ENCODE measurements at places on chromosomes 1 and 21.

DNA sequence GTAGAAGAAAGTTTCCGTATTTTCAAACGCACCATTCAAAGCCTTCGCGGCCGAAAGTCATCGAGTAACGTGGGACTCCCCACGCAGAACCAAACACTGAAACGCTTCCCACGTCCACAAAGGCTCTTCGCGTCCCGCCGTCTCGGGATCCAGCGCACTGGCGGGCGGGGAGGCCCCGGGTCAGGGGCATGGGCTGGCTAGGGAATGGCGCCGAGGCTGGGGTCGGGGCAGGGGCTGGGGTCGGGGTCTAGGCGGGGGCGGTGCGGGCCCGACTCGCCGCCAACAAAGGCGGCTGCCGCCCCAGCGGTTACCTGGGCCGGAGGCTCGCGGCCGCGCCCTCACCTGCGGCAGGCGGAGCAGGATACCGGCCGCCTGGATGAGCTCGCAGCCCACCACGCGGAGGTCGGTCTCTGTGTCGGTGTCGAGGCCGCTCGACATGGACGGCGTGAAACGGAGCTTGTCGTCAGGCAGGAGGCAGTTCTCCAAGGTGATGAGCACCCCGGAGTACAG is 403 bp downstream of the CCNL2 start:
- DNase-seq = no peak

- no peak for DNase-seq
Measured at GRCh38 chr1:173258479-173259264, 51.5 kb upstream of the TNFSF4 start.

- DNase-seq = no peak
Measured at GRCh38 chr1:230548357-230548756, 93.9 kb upstream of the COG2 start.

DNA sequence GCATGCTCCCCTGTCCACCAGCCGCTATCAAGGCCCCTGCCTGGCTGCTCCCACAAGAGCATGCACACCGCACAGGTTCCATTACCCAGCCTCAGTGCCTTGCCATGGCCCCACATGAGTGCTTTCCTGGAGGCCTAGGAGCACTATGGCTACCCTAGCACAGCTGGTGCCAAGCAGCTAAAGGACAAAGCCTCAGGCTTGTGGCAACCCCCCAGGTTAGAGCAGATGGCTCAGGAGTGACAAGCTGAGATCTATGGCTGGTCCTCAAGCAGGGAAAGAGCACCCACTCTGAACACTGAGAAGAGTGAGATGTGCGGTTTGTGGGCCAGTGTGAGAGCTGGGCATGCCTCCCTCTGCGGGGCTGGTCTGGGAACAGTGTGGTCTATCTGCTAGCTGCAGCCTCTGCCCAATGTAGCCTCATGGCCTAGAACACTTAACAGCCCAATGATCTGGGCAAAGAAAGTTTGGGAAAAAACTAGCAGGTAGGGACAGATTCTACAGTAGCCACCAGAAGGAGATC is 129.8 kb downstream of the VAV3 start:
- DNase-seq = no peak

GRCh38 chr1:202009326-202010179 is 834 bp upstream of the ELF3 start:
- peak; percentile 55 for DNase-seq

- no peak for DNase-seq
Measured at GRCh38 chr1:164834641-164835040, 275.7 kb downstream of the PBX1 start.

- no peak for DNase-seq
Measured at GRCh38 chr1:201565024-201565730, 26.2 kb downstream of the NAV1 start.

DNA sequence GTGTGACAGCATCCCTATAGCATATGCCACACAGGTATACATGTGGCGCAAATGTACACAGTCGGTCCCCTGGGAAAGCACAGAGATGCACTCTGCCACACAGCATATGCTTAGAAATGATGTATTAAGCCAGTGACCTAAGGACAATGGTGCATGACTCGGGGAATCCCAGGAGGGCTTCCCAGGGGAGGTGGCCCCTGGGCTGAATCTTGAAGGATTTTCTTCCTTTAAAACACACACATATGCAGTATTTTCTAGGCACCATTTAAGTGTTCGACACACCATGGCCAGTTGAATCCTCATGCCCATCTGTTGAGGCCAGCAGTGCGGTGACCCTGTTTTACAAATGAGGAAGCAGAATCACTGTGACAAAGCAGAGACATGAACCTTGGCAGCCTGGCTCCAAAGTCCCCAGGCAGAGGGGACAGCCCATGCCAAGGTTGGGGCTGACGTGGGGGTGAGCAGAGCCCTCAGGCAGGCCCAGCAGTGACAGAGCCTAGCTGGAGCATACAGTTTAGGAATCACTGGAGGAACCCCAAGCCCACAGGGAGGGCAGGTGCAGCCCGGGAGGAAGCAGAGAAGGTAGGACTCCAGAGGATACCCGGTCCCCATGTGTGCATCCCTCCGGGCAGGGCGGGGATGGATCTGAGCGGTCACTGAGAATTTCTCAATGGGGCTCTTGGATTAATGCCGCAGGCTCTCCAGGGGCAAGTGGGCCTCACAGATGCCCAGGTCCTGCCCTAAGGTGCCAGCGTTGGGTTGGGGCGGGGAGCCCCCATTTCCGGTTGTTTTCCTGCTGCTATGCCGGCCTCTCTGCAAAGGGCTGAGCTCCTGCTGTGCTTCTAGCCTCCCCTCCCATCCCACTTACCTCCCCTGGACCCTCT is 28.4 kb downstream of the WNT3A start:
- DNase-seq = no peak

DNA sequence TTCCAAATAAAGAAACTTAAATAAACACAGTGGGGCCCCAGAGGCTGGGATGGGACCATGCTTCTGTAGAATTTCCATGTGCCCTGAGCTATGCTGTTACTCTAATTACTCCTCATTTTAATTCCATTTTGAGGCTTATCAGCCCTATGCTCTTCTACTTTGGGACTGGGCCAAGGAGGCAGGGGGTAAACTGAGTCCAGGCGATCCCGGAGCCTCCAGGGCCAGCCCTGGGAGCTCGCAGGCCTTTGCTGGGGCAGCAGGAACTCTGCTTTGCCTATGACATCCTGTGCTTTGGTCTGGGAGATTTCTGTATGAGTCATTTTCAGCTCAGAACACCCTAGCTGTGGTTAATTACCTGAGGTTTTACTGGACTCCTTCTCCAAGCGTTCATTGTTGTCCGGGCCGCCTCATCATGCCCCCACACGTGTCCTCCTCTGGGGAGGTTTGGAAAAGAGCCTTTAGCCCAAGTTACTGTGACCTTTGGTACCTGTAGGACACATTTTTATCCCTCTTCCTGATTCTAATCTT is 95.7 kb downstream of the RHOU start:
- peak; percentile 4 for DNase-seq

DNA sequence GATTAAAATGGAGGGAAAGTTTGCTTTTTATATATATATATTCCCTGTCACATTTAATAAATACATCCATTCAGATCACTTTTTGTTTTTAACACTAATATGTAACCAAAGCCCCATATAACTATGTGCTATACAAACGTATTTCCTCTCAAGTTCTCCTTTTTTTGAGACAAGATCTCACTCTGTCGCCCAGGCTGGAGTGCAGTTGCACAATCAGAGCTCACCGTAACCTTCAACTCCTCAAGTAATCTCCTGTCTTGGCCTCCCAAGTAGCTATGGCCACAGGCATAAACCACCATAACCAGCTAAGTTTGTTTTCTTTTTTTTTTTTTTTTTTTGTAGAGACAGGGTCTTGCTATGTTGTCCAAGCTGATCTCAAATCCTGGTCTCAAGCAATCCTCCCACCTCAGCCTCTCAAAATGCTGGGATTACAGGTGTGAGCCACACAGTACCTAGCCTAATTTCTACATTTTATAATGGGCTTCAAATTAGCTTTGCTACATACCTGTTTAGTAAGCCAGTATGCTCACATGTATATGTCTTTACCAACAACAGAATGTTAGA is 120.0 kb downstream of the TGFBR3 start:
- DNase-seq = no peak

DNA sequence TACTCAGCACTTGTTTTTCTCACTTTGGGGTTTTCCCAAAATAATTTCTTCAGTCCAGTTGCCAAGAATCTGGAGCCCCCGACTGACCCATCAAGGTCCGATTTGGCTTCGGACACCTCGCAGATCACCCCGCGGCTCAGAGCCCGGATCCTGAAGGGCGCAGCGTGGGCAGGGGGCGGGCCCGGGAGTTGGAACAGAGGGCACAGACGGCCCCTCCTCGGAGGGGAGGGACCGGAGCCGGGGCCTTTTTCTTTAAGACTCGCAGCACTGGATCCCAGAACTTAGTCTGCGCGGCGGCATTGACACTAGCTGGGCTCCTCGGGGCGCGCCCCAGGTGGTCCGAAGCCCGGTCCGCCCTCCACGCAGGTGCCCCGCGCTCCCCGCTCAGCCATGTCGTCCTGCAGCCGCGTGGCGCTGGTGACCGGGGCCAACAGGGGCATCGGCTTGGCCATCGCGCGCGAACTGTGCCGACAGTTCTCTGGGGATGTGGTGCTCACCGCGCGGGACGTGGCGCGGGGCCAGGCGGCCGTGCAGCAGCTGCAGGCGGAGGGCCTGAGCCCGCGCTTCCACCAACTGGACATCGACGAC is at the start of gene CBR3:
Gene CBR3, plus strand, starts transcription at position 277 of the 588 bp plus-strand sequence. Its CDS starts 114 bp downstream, at position 391.
- no peak for DNase-seq

- DNase-seq = no peak
Measured at GRCh38 chr21:45863267-45863666, 118.3 kb upstream of the COL6A1 start.

DNA sequence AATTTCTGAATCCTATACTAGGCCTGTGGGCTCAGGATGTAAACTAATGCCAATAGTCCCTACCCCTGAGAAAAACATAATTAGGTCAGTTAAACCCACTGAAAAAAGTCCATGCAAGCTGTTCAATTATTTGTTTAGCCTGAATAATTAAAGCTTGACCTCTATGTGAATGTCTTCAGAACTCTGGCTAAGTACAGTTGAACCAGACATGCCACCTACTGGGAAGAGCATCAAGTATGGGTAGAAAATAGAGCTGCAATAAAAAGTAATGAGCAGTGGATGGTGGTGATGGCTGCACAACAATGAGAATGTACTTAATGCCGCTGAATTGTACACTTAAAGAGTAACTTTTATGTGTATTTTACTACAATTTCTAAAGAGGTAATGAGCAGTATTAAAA is 23.6 kb upstream of the SLC19A2 start:
- DNase-seq = no peak

GRCh38 chr21:39630827-39631226 is 18.1 kb downstream of the B3GALT5 start:
- DNase-seq = no peak

DNA sequence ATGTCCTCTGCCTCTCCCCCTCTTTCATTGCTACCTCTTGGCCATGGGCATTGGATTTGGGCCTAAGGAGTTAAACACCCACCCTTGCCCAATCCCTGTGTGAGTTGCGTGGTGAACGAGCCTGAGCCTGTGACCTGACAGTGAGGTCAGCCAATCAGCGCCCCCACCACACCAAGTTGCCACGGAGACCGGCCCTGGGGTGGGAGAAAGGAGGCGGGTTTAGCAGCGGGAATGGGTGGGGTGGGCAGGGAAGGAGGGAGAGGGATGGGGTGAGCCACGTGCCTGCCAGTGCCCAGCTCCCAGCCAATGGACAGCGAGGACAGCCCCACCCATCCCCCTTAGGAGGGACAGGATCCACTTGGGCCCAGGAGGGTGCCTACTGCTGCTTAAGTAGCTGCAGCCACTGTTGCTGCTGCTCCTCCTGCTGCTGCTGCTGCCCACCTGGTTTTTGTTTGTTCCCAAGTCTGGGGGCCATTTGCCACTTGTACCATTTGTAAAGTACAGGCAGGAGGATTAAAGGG is 9.5 kb downstream of the ZBTB7B start:
- no peak for DNase-seq

GRCh38 chr1:159941141-159941540 is 4.3 kb downstream of the IGSF9 start:
- no peak for DNase-seq

GRCh38 chr1:66873111-66873510 is 51.5 kb downstream of the DNAI4 start:
- no peak for DNase-seq

DNA sequence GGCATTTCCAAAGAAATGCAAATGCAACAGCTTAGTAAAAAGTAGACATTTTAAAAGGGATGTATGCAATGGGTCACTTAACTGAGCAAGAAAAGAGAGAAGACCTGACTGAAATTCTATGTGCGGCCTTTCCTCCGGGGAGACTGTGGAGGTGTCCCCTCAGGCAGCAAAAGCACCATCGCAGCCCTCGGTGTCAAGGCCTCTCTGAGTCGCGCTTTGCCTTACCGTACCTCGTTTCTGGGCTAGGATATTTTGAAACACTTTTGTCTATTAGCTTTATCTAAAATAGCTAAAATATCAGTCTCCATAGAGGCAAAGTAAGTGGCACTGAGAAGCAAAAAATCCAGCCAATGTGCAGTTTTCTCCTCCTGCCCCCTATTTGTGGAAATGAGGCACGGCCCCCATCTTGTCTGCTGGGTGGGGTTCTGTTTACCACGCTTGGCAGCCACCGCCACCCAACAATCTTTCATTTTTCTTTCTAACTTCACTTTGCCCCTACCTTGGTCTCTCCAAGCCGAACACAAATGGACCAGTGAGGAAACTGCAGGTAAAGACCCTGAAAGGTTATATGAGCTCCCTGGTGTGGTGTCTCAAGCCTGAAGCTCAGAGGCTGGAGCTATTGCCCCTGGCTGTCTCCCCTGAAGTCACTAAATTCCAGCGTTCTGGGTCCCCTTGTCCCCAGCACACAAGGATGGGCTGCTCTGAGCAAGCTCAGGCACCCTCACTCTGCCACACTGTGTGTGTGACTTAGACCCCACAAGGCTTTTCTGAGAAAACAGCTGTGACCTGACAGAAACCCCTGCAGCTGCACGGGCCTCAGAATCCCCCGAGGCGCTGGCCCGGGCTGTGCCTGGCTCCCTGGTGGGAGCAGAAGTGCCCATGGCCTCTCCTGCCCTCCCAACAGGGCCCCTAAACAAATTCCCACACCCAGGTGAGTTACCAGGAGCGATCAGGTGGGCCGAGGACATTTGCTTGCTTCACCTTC is 1.6 kb downstream of the CD247 start:
- no peak for DNase-seq

DNA sequence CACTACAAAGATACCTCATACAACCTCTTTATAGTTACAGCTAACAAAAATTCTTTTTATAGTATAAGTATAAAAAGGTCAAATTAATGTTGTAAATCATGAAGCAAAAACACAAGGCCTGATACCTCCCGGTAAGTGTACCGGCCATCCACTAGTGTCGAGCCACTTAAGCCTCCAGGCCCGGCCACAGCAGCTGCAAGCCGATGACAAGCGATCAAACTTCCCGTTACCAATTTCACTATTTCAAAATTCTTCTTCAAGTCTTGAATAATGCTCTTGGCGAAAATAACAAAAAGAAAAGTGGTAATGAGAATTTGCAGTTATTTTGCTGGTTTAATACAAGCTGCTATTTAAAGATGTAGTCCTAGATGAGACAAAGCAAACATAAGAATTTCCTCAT is 67.6 kb downstream of the USP24 start:
- no peak for DNase-seq

- no peak for DNase-seq
Measured at GRCh38 chr1:91894036-91894761, 8.2 kb upstream of the TGFBR3 start.

Measured in AG04450 (cell line).